ENCODE measurements at places on chromosomes 1 and 21. TPM values are rescaled to one million over a fixed set of nuclear protein-coding genes. Genes with fewer than 3 reads are reported as not detected.

GRCh38 chr1:53508991-53509666 is 49.9 kb downstream of the DMRTB1 start:
- no peak for DNase-seq

Gene SYNC
- total RNA-seq = 17.4 TPM

DNA sequence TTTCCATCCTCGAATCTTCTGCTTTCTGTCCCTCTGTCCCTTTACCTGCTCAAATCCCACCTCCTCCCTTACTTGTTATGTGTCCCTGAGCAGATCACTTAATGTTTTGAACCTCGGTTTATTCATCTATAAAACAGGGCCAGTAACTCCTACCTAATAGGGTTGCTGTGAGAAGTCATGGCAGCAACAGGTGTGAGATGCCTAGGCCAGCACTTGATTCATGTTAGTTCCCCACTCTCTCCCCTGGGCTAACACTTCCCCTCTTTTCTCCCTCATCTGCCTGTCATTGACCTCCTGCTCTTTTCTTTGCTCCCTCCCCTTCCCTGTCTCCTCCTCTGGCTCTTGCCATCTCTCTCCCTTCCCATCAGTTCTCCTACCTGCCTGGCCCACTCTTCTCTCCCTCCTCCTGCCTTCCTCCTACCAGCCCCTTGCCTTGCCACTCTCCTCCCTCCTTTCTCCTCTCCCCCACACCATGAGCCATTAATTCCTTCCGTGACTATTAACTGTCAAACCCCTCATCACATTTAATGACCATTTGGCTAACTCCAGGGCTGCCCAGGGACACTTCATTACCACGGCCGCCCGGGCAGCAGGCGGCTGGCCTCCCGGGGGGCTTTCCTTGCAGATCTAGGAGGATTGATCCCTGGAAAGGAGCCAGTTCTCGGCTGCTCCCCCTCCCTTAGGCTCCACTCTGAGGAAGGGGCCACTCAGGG is 90.6 kb upstream of the CD1D start:
- no peak for DNase-seq

Gene PTPN7
- total RNA-seq = 9.3 TPM

Gene EFNA3
- 2.7 TPM for total RNA-seq

Data from mucosa of gallbladder (tissue), 1 donor.